Vagina (tissue), 2 donors: ENCODE measurements at places on chromosomes 4 and X.

- no peak for DNase-seq
Observed at GRCh38 chrX:34877436-34877835, 65.2 kb upstream of the FAM47B start.

- DNase-seq: no peak
Observed at GRCh38 chrX:140572724-140573123, 67.9 kb upstream of the SOX3 start.

GRCh38 chrX:136211766-136212556, 39.2 kb downstream of the MAP7D3 start:
- no peak for DNase-seq

DNA sequence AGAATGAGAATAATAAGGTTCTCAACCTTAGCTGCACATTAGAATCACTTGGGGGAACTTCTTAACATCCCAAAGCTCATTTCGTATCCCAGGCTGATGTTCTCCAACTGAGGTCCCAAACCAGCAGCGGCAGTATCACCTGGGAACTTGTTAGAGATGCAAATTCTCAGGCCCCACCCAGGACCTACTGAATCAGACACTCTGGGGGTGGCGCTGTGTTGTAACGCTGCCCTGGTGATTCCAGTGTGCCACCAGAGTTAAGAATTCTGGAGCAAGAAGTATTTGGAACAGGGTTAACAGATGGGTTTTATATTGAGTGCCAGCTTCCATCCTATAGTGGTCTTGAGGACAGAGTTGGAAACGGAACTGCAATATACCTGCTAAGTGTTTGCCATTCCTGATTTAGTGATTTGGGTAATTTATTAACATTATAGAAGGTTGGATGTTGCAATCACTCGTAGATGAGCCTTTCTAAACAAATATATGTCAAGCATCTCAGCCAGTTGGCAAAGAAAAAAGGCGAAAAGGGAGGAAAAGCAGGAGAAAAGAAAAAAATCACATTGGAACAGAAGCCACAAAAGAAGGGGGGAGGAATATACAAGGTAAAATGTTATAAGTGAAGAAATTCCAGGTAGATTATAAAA, 141.0 kb downstream of the ARX start:
- no peak for DNase-seq

DNA sequence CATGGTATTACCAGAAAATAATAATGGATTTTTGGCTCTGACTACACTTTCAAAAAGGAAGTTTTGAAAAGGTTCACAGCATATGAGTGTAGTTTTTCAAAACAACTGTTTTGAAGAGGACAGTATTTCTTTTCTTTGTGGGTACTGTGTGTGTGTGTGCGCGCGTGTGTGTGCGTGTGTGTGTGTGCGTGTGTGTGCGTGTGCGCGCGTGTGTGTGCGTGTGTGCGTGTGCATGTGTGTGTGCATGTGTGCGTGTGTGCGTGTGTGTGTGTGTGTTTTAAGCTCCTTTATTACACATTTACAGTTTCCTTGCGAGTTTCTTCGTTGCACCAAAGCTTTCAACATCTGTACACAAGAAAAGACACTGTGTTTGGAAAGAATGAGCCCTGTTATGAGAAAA, 755.4 kb downstream of the SH3BGRL start:
- DNase-seq: no peak

GRCh38 chrX:31459361-31459760, 387.5 kb upstream of the FTHL17 start:
- no peak for DNase-seq

- no peak for DNase-seq
Observed at GRCh38 chr4:73674451-73674919, 54.2 kb upstream of the RASSF6 start.

- no peak for DNase-seq
Observed at GRCh38 chrX:121307449-121307848, 260.0 kb downstream of the GLUD2 start.

- DNase-seq: no peak
Observed at GRCh38 chr4:39565878-39566600, 38.8 kb upstream of the UGDH start.

- no peak for DNase-seq
Observed at GRCh38 chr4:123480706-123481418, 84.3 kb downstream of the SPRY1 start.

GRCh38 chr4:16066586-16067128, 17.2 kb downstream of the PROM1 start:
- no peak for DNase-seq

DNA sequence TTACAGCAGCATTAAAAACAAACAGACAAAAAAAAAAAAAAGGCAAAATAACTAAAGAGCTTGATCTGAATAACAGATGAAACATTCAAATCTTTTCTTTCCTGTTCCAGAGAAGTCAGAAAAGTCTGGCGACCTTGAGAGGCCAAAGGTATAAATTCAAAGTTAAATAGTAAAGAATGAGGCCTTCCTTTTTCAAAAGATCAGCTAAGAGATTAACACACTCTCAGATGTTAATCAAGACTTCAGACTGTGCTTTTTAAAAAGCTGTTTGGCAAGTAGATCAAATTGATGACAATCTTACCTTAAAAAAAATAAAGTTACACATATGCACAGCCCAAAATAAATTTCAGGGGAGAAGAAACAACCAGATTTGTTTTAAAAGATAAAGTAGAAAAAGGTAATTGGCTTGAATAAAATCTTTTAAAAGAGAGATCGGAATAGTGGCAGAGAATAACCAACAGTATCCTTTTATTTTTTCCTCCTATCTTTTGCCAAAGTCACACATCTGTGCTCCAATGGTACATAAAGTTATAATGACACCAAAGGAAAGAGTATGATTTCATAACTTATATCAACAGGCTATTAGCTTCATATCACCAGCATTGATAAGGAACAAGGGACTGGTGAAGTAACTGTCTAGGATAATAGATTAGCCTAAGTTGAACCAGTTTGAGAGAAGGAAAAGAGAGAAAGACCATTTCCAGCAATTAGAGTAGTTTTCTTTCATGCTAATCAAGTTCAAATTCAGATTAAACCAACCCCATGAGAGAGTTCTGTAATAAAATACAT, 70.4 kb downstream of the METTL14 start:
- DNase-seq: no peak

- DNase-seq: no peak
Observed at GRCh38 chr4:74752798-74753197, 41.5 kb downstream of the BTC start.

GRCh38 chr4:176123710-176124407, 58.2 kb downstream of the WDR17 start:
- no peak for DNase-seq

DNA sequence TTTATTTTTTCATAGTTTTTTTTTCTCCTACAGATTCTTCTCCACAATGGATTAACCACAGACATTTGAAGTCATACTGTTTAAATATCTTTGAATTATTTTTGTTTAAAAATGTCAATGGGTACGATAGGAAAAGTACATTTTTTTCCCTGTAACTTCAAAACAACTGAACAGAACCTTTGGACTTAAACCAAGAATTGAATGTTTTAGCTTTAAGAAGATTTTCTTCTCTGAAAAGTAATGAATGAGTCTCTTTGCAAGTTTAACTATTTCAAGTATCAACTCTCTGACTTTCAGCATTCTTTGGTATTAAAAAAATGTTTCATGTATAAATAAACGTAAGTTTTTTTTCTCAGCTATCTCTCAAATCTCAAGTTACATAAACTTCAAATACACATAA, 364.3 kb downstream of the FBXO8 start:
- DNase-seq: no peak

GRCh38 chr4:1655676-1656075, 28.4 kb downstream of the FAM53A start:
- no peak for DNase-seq

DNA sequence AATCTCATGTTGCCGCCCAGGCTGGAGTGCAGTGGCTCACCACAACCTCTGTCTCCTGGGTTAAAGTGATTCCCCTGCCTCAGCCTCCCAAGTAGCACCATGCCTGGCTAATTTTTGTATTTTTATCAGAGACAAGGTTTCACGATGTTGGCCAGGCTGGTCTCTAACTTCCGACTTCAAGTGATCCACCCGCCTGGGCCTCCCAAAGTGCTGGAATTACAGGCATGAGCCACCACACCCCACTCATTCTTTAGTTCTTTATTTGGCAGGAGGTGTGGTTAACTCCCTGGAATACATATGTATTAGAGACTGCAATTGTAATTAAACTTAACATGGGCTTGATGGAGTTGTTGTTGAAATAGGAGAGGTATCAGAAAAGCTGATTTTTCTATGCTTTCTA, 1396.9 kb upstream of the IGFBP7 start:
- DNase-seq: no peak

- DNase-seq: no peak
Observed at GRCh38 chr4:166838975-166839614, 395.2 kb downstream of the SPOCK3 start.

GRCh38 chrX:155169881-155170280, 46.4 kb upstream of the VBP1 start:
- no peak for DNase-seq

DNA sequence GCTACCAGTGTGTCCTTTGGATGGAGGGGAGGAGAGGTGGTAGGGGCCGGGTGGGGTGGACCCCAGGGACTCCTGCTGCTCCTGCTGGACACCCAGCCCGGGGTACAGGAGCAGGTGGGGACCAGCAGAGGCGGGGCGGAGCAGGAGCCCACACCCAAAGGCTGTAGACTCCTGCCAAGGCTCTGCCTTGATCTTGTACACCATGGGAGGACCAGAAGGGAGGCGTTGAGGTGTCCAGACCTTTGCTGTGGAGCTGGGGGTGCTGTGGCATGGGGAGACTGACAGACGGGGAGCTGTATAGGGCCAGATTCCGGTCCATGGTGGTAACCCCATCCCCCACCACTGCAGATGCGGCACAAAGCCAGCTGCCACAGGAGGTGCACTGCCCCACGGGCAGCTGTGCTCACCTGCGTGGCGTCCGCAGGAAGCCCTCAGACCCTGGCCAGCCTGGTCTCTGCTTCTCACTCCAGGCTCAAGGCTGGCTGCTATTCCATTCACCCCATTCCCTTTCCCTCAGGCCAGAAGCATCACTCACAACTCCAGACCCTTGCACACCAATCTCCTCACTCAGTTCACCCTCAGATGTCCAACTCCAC, 5.0 kb upstream of the SLC26A1 start:
- no peak for DNase-seq

- no peak for DNase-seq
Observed at GRCh38 chr4:42786350-42787078, 106.0 kb upstream of the GRXCR1 start.

GRCh38 chrX:2434270-2435163, 66.3 kb downstream of the DHRSX start:
- no peak for DNase-seq

DNA sequence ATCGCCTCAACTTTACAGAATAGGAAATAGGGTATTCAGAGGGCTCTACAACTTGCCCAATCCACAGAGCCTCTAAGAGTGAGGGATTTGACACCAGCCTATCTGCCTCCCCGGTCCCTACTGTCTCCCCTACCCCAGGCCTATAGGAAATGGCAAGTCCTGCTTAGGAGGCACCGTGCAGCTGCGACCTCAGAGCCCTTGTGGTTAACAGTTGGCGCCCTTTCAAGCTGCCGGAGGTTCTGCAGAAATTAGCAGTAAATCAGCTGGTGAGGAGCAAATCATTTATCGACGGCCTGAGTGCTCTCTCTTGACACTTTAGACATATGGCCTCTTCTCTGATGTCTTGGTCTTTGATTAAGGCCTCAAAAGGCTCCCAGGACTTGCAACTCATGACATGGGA, 96.9 kb downstream of the CLNK start:
- no peak for DNase-seq

- no peak for DNase-seq
Observed at GRCh38 chrX:107008034-107008433, 8.0 kb upstream of the MORC4 start.

DNA sequence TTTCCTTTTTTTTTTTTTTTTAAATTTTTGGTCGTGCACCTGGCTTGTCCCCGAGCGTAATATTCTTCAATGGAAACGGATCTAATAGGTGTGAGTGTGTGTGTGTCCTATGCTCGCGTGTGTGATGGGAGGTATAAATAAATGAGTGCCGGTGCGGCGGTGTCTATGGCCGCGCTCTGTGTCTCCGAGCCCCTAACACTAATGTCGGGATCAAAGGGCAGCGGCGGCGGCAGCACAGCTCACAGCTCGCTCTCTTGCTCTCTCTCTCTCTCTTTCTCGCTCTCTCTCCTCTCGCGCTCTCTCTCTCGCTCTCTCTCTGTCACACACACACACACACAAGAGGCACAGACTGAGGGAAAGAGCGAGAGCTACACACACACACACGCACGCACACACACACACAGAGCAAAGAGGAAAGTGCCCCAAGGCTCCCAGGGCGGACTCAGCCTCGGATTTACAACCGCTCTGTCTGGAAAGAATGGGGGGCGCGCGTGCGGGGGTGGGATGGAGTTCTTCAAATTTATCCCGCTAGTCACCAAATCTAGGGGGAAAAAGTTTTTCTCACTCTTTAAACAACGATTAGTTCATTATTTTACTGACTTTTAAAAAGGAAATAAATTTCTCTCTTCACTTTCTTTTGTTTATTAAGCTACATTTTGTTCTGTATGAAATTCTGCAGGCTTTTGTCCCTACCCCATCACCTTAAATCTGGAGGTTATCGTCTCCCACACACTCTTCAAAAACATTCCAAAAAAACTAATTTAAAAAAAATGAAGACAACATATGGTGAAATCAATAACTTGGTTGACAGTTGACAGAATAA, at the start of gene ZNF827:
TSS of gene ZNF827 (minus strand) at position 206 of the 823 bp plus-strand sequence. CDS start 416 bp downstream, outside the sequence.
- no peak for DNase-seq
